ENCODE measurements at places on chromosomes 16 and 17.

- DNase-seq: no peak
Observed at GRCh38 chr16:67936124-67936879, at the start of gene PSMB10. Gene PSMB10 (minus strand): TSS chr16:67936850. CDS start chr16:67936749, 101 bp downstream.

DNA sequence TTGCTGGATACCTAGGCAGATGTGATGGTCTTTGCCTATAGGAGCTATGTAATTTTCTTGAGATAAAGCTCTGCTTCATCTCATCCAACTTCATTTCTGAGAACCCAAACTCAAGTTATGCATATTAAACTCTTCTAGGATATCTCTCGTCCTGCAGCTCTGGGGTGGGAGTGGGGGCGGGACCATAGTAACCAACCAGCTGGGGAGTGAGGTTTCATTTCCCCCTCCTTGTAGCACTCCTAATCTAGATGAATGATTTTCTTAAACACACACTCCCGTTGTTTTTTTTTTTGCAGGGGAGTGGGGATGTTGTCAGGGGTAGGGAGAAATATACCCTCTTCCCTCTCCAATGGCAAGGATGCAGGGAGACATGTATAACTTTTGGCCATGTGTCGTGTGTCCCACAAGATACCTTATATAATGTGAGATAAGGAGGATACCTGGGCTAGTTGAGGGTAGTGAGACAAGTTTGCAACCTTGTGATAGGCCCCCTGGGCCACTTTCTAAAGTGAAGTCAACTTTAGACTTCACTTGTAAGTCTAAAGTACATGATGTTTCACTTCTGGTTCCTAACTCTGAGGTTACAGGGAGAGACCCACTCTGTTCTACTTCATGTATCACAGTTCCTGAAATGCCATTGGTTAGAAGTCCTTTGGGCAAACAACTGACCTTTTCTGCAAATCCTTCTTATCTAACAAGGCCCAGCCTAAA is 10.5 kb upstream of the HEATR6 start:
- DNase-seq: no peak

DNA sequence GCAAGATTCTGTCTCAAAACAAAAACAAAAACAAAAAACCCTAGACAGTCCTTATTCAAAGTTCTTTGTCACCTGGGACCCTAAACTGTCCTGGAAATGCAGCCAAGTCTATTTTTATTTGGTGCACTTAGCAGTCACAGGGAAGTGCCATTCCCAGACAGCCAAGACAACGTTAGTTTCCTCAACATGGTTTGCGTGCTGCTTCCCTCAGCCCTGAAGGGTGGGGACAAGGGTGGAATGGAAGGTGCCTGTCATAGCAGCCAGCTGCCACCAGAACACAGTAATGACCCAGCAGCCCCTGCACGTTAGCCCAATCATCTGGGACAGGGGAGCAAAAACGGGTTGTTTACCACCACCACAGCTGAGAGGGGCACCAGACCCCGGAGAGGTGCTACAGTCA is 16.9 kb downstream of the CREBBP start:
- no peak for DNase-seq

GRCh38 chr16:18945233-18945632 is 19.0 kb upstream of the SMG1 start:
- DNase-seq: no peak

GRCh38 chr17:63587770-63588169 is 12.9 kb upstream of the TACO1 start:
- no peak for DNase-seq

- no peak for DNase-seq
Observed at GRCh38 chr16:85227084-85227945, 115.0 kb upstream of the CIBAR2 start.

GRCh38 chr16:75248536-75249380 is 2.7 kb downstream of the BCAR1 start:
- DNase-seq: no peak

- DNase-seq: no peak
Observed at GRCh38 chr17:52789829-52790228, 631.3 kb upstream of the CA10 start.

DNA sequence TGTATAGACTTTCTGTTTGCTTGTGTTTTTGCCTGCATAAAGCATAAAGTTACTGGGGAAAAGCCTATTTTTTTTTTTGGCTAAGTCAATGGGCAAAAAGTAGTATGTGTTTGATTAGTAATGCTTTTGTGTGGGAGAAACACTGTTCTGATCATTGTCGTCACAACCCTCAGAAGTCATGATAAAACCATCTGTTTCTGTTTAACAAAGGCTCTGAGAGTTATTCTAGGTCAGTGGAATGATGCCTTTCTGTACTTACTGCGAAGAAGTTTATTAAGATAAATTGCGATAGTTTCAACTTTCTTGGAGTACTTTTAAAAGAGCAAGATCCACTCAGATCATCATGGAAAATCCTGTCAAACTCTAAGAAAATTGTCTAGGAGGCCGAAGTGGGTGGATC is 80.9 kb downstream of the PRKCA start:
- DNase-seq: no peak

DNA sequence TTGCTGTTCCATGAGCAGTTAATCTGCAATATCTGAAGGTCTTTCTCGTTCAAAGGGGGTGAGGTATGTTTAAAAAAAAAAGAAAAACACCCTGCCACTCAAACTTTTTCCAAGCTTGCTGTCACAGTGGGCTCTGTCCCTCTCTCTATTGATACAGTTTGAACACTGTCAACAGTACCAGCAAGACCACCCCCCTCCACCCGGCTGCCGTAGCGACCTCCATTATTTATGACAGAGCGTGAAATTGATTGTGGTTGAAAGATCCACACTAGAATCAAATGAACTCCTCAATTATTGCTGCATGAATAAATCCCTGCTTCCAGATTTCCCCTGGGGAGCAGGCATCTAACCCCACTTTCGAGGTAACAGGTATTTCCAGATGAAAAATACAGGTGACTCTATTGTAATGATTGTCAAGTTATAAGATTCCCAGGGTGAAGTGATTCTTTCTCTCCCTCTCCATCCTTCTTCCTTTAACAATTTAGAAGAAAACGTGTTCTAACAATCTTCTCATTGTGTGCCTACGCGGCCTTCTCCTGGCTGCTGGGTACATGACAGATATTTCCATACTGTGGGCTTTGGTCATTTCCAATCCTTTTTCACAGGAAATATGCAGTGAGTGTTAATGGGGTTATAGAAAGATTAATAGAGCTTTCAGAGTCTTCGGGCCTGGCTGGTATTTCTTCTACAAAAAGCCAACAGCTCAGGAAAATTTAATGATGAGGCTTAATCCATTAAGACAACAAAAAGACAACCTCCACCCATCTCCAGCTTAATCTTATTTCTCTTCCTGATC is 135.7 kb upstream of the C16orf82 start:
- DNase-seq: no peak

- DNase-seq: no peak
Observed at GRCh38 chr17:66946251-66946650, 18.3 kb upstream of the CACNG4 start.

- no peak for DNase-seq
Observed at GRCh38 chr16:86854626-86855294, 276.4 kb downstream of the FOXL1 start.

DNA sequence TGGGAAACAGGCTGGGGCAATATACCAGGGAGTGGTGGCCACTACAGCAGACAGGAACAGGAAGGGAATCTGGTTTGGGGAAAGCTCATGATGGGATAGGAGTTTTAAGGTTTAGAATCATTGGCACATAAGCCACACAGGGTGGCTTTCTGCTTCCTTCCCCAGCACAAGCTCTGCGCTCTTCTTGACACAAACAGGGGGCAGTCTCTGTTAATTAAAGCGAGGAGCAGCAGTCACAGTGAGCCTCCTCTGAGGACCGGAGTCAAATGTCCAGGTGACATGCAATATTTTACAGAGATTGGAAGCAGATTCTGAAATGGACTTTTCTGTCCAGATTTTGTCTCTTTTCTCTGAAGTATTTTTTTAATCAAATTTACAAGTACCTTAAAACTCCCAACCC is 2.8 kb upstream of the SHISA9 start:
- no peak for DNase-seq

- no peak for DNase-seq
Observed at GRCh38 chr17:42878123-42878880, 22.3 kb upstream of the G6PC1 start.

DNA sequence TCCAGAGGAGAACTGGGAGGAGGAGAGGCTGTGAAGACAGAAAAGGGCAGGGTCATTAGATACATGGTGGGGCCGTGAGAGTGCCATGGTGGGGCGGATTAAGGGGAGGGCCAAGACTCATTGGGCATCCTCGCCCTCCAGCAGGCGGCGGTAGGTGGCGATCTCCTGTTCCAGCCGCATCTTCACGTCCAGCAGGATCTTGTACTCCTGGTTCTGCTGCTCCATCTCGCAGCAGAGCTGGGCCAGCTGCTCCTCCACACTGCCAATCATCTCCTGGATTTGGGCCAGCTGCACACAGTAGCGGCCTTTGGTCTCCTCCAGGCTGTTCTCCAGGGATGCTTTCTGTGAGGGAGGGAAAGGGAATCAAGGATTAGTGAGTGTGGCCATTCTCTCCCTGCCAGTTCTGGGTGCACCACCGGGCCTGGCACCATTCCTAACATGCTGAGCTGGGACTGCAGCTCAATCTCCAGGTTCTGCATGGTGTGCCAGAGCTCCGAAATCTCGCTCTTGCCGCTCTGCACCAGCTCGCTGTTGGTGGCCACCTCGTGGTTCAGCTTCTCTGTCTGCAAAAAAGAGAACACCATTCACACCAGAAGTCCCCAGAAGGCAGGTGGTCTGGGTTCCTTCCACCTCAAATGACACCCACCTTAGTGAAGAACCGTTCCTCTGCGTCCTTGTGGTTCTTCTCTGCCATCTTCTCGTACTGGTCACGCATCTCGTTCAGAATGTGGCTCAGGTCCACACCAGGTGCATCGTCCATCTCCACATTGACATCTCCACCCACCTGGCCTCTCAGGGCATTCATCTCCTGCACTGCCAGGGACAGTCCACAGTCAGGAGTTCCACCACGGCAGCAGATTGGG is 129.0 kb downstream of the CCDC144A start:
- no peak for DNase-seq

DNA sequence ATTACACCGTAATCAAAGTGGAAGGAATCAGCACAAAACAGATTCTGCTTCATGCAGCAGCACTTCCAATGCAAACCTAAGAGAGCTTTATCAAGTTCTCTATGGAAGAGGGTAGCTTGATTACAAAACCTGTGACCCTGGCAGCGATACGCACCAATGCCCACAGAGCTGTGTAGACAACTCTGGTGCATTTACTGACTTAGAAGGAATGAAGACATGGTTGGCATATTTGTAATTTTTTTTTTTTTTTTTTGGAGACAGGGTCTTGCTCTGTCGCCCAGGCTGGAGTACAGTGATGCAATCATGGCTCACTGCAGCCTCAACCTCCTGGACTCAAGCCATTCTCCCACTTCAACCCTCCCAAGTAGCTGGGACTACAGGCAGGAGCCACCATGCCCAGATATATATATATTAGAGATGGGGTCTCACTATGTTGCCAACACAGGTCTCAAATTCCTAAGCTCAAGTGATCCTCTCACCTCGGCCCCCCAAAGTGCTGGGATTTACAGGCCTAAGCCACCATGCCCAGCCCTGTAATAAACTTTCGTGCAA is 49.4 kb downstream of the XPO6 start:
- DNase-seq: no peak

GRCh38 chr17:49575679-49576087 is at the start of gene NXPH3:
Gene NXPH3 (plus strand): TSS chr17:49575871. CDS start chr17:49576220, 349 bp downstream.
- DNase-seq: peak; percentile 41

DNA sequence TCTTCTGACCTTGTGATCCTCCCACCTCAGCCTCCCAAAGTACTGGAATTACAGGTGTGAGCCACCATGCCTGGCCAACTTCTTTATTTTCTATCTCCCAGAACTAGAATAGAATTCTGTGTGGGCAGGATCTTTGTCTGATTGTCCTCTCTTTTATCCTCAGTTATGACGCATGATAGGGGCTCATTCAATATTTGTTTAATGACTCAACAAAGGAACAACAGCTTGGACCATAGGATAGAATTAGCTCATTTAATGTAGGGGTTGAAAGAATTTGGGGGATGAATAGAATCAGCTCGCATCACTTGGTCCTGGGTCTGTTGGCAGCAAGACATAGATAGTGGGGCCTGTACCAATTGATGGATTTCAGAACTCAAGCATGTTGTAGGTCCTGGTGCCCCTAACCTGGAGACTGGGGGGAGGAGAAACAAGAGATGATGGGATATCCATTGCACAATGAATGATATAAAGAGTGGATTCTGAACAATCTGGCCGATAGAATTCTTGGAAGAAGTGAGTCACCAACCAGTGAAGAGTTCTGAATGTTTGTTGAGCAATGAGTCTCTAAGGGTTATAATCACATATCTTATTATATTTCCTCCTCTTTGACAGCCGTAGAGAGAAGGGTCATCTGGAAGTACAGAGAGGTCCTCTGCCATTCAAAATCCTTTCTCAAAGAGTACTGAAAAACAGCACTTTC is 250.2 kb downstream of the HS3ST4 start:
- DNase-seq: no peak

- DNase-seq: peak; percentile 30
Observed at GRCh38 chr17:29005936-29006511, at the start of gene SEZ6. Gene SEZ6 (minus strand): TSS chr17:29006033. CDS start chr17:29005869, 164 bp downstream.

GRCh38 chr16:54326266-54326662 is 39.7 kb upstream of the IRX3 start:
- no peak for DNase-seq

DNA sequence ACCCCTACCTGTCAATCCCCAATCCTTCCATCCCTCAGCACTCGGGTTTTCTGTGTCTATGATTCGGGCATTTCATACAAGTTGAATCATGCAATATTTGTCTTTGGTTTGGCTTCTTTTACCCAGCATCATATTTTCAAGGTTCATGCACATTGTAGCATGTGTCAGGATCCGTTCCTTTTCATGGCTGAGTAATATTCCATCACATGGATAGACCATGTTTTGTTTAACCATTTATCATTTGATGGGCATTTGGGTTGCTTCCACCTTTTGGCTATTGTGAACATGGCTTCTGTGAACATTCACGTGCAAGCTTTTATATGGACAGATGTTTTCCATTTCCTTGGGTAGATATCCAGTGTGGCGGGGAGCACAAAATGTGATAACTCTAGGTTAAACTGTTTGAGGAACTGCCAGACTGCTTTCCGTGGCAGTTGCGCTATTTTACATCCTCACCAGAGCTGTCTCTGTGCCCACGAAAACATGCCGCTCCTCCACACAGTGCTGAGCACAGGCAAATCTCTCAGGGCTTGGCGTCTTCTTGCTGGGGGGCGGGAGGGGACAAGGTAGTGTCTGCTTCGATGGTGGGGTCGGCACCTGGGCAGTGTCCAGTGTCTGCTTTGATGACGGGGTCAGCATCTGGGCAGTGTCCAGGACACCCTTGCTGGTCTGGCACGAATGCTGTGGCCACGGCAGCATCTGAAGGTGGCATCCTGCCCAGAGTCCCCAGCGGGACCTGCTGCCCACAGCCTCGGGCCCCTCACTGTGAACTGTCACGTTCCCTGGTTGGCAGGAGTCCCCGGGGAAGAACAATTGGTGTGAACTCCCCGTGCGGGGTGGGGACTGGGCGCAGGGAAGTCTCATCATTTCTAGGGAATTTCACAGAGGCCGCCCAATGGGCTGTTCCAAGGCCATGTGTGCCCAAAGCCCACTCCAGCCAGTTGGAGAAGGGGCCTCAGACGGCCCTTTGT is 32.4 kb upstream of the JPH3 start:
- DNase-seq: no peak

Measured in activated effector memory CD4-positive, alpha-beta T cell treated with Interleukin-2 at 50 U/mL for 16 hours (primary cell).